ENCODE measurements at places on chromosomes 3 and 15.

DNA sequence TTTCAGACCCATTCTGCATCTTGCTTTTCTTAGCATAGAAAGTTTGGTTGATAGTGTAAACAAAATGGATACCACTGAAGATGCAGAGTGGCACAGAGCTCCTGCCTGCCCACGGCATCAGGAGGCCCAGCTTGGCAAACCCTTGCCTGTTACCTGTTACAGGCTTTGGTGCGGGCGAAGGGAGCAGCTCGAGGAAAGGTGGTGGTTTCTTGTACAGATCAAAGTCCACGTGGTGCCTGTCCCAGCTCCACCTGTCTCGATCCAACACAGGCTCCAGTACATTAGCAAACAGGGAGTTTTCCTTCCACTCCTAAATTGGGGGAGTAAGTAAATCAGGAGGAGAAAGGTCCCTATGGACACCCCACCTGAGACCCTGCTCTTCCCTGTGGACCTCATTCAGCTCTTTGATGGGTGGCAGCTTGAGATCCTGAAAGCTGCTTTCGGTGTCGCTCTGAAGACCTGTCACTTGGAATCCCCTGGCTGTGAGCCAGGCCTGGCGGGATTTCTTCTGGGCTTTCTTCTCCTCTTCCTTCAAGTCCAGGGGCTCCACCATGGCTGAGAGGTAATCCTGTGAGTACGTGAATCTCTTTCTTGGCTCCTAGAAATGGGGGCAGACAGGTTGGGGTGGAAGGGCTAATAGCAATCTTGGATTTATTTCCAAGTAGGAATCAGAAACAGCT, 35.7 kb downstream of the ACAD9 start:
- no peak for DNase-seq

DNA sequence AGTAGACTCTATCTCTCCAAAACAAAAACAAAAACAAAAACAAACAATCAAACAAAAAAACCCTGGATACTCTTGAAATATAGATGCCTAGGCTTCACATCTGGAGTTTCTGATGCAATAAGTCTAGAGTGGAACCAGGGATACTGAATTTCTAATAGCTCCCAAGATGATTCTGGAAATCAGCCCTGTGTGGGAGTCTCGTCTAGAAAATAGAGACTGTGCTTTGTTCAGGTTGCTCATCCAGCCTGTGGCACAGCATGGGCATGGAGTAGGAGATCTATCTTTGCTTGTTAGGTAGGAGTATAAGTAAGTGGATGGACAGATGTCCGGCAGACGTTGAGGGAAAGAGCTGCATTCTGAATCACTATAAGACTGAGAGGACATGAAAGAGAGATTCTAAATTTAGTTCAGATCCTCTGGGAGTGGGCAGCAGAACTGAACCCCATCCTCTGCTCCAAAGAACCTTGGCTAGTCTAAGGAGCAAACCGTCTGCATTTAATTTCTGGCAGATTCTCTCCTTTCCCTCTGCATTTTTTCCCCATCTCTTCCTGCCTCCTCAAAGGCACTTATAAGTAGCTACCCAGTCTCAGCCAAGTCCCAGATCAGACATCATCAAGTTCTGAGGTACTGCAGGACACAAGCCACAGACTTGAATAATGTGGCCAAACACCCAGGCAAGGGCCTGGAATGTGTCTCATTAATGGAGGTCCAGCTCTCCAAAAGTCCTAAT, 92.6 kb upstream of the STRIT1 start:
- no peak for DNase-seq

DNA sequence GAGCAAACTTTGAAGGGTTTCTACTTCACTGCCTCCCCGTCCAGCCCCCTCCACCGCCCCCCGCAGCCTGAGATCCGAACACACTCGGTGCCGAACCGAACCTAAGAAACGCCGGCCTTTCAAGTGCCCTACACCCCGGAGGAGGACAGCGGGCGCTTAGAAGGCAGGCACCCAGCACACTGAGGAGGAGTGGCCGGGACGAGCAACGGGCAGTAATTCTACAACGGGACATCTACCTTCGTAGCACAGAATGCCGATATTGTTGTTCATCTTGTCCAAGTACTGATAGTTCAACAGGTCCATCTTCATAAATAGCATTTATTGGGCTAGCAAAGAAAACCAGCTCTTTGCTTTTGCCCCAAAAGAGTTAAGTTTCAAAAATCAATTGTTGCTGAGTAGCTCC, 513 bp downstream of the VGLL4 start:
- DNase-seq: no peak

DNA sequence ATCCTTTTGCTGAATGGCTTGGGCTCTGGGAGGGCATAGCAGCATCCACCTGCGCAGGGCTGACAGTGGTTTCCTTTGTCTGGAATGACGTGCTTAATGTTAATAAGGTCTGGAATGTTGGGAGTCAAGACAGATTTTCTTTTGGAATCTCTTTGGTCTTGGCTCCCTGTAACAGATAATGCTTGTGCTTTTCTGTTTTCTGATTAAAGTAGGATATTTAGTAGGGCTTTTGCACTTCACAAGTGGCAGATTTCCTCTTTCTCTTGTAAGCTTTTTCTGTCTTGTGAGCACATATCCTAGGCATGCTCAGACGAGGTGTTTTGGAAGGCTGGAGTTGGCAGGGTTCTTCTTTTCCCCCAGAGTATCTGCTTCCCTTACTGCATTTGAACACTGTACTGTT, 189.6 kb downstream of the GHSR start:
- no peak for DNase-seq

DNA sequence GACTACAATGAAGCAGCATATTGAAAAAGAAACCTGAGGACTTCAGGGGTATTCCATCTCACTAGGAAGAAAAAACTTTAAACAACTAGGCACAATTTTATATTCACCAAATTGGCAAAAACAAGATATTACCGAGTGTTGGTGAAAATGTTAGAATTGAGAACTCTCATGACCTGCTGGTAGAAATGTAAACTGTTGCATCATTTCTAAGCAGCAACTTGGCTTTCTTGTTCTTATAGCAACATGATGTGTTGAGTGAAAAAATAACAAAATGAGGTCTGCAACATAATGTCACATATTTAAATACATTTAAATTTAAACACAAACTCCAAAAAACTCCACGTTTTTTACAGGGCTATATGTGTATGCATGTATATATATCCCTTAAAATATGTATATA, 59.0 kb upstream of the SPPL2A start:
- no peak for DNase-seq

DNA sequence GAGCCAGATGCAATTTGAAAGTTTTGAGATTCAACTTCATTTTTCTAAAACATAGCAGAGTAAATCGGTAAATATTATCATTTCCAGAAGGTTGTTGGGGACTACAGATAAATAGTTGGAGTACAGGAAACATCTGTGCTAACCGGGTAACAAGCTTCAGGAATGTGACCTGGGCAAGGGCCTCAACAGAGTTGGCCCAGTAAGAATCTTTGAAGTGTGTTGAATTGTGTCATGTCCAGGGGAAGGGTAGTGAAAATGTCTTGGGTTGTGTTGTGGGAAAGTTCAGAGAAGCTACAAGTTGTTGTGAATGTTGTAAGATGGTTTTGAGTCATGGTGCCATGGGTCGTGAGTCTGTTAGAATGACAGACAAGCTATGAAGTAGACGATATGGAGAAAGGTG, 35.7 kb downstream of the SQOR start:
- no peak for DNase-seq

DNA sequence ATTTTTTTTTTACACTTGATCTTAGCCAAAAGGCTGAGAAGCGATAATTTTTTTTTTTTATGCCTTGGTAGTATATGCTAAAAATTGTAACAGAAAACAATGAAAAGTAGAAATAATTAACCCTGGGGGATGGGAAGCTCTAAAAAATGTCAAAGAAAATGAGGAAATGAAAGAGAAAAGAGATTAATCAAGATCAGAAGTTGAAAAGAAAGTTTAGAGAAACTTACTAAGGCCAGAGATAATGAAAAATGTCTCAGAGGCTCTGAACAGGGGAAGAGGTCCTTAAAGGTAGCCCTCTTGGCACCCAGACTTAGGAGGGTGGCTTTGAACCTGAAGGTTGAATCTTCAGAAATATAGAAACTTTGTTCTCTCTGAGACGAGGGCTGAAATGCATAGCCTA, 58.6 kb upstream of the ZBED2 start:
- no peak for DNase-seq

DNA sequence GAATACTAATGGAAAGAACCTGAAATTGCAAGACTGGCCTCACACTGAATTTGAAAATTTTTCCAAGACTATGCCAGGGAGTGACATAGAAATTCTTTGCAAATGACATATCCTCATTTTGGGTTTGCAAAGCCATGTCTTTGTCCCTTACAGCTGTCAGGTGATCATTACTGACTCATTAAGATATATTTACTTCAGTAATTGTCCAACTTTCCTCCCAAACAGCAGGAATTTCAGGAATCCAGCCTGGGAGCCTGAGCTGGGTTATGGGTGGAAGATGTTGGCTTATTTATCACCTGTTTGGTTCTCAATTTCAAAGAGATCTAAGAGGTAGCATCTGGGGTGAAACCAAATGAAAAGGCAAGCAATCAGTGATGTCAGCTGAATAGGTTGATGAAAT, 111.6 kb upstream of the ACP3 start:
- no peak for DNase-seq

DNA sequence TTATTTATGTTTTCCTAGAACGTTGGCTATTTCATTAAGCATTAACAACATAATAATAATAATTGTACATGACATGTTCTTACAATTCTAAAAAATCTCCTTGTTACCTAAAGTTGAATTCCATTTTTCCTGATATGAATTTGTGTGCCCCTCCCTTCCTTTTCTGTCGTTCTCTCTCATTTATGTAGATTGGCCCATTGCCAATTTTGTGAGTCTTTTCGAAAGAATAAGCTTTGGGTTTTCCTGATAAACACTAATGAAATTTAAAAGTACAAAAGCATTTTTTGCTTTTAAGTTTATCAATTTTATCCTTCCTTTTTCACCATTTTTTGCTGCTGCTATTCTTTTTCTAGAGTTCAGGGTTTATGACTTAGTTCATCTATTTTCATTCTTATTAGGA, 44.9 kb downstream of the PRR23E start:
- DNase-seq: no peak

DNA sequence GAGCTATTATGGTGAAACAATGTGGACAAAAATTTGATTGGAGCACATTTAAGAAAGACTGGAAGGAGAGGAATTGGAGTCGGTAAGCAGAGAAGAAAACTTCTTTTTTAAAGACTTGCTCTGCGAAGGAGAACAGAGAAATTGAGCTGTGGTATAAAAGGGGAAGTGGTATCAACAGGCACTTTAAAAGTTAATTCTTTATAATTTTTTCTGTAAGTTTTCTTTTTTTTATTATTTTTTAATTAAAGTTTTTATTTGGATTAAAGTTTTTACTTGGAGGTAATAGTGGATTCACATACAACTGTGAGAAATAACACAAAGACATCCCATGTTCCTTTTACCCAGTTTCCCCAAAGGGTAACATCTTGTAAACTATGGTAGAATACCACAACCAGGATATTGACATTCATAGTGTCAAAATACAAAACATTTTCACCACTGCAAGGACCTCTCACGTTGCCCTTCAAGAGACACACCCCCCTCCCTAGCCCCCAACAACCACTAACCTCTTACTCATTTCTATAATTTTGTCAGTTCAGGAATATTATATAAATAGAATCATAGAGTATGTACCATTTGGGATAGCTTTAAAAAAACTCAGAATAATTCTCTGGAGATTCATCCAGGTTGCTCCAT, 33.8 kb upstream of the XIRP1 start:
- no peak for DNase-seq

GRCh38 chr15:92810418-92811138, 89.5 kb upstream of the CHD2 start:
- peak; percentile 89 for DNase-seq

- DNase-seq: peak; percentile 92
These were observed 44.0 kb downstream of the BFSP2 start for GRCh38 chr3:133443649-133444422.

- DNase-seq: no peak
These were observed 46.7 kb upstream of the OXTR start for GRCh38 chr3:8816106-8816505.

DNA sequence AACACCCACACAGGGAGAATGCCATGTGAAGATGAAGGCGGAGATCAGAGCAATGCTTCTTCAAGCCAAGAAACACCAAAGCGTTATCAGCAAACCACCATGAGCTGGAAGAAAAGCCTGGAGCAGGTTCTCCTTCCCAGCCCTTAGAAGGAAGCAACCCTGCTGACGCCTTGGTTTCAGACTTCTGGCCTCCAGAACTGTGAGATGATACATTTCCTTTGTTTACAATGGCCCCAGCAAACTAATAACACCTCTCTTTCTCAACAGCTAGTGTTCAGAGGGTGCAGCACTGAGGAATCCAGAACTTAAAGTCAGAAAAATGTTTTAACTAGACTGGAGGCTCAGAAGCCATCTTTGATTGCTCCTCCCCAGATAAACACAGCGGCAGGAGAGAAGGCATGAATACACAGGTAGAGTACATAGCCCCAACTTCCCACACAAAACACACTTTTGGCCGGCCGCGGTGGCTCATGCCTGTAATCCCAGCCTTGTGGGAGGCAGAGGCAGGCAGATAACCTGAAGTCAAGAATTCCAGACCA, 132.4 kb upstream of the LPP start:
- DNase-seq: no peak

GRCh38 chr15:52097180-52097579, 15.4 kb downstream of the BCL2L10 start:
- DNase-seq: no peak

- no peak for DNase-seq
These were observed 113.4 kb downstream of the SRGAP3 start for GRCh38 chr3:9135930-9136525.

DNA sequence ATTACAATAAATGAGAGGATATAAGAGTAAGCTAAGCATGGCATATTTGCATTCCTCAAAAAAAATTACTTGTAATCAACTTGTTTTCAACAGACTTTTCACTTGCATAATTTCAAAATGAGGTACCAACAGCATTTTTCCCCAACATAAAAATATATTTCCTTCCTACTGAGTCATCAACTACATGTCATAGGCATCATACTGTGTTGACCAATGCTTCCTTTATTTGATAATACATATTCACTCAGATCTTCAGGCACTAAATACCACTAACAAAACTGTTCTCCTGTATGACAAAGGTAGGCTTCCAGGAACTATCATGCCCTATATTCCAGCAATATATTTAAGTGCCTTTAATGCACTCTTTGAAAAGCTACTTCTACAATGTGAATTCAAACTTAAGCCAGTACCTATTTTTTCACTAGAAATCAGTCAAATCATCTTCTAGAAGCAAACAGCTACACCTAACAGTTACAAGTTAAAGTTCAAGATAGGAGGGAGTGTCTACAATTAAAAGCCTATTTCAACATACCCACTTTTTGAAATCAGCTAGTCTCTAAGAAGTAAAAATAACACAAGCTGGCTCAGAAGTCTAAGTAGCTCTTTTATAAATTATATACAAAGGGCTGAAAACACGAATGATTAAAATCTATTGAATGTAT, 11.3 kb downstream of the ADAM10 start:
- DNase-seq: no peak

DNA sequence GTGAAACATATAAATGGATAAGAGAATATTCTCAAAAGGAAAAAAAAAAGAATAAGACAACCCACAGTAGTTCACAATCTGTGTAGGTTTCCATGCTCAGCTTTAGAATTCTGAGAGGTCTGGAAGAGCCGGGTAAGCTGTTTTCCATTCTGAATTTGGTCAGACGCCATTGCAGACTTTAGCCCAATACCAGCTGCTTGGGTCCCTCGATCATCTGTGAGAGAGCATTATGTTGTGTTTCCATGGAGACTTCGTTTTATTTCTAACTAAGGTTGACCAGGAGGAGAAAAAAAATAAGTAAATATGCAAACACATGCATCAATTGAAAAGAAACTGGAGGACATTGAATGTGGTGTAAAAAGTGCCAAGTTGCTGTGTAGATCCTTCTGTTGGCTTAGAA, 25.5 kb downstream of the KCNAB1 start:
- no peak for DNase-seq
